ENCODE measurements at places on chromosomes 12 and 14.
A peak's percentile ranks its signal among the peaks of the same experiment; 100 is the strongest.

GRCh38 chr12:95962222-95962621 is 19.1 kb downstream of the AMDHD1 start:
- no peak for DNase-seq

DNA sequence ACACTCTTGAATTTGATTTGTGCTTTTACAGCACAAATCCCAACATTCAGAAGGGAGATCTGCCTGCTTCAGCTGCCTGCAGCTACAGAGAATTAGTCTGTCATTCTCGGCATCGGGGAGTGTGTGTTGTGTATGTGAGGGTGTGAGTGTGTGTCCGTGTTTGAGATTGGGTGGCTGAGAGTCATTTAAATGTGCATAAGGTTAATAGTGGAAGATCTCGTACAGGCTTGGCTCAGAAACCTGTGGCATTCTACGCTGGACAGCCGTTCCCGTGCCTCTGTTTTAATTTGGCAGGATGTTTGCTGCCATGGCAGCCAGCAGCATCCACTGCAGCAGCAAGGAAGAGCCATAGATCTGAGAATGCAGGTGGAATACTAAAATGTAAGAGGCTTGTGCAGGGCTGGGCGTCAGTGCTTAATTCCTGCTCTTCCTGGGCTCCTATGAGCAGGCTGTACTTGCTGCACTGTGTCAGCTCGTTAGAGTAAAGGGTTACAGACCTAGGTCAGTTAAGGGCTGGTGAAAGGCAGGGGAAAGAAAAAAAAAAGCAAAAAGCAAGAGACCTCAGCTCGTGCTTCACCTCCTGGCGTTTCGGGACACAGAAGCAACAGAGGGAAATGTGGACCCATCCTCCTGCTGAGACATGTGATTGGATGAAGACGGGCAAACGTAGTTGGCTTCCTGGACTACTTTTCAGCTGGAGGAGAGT is 205.4 kb downstream of the NAV3 start:
- no peak for DNase-seq

DNA sequence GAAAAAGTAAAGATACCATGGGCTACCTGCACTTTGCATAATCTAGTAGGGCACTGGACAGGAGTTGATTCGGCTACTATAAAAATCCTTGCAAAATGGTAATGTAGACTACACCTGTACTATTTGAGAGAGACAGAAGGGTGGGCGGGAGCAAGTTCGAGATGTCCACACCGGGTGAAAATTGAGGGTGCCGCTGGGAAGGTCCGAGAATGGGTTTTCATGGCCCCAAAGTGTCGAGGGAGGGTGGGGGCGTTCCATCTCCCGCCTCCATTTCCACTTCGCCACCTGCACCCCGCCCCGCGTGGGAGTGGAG is 648 bp downstream of the SNX6 start:
- no peak for DNase-seq

DNA sequence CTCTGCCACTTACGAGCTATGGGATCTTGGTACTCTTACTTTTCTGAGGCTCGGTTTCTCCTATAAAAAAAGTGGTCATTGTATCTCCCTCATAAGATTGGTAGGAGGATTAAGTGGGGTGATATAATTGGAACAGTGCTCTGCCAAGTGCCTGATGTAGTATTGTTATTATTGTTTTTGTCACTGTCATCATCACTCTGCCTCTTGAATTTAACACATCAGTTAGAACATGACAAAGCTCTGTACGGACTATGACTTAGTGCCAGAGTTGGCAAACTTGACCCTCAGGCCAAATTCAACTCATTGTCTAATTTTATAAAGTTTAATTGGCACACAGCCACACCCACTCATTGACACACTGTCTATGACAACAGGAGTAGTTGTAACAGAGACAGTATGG is 229.0 kb upstream of the NOS1 start:
- DNase-seq: no peak

DNA sequence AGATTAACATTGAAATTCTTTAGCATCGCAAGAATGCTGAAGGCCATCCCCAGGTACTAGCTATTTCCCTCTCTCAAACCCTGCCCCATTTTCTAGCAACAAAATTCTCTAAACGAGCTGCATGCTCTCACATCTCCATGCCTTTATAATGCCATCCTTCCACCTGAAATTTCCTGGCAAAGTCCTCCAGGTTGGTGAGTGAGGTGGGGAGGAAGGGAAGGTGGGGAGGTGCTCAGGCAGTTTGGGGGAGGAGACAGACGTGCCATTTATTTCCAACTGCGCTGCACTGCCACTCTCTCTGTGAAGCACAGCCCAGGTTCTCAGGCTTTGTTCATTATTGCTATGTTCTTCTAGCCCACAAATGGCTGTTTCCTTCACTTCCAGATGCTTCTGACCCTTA is 208.4 kb downstream of the PAWR start:
- no peak for DNase-seq

GRCh38 chr12:95674631-95675030 is 115.9 kb downstream of the NTN4 start:
- no peak for DNase-seq

DNA sequence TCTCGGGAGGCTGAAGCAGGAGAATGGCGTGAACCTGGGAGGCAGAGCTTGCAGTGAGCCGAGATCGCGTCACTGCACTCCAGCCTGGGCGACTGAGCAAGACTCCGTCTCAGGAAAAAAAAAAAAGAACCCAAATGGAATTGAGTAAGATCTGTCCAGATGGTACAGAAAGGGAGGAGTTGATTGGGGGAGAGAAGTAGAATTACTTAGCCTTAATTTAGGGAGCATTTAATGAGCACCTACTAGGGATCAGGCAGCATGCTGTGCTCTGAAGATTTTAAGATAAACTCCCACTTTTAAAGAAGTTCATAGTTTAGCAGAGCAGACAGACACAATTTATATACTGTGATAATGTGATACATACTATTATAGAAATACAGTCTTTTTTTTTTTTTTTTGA is 4.5 kb downstream of the RAB5B start:
- no peak for DNase-seq

DNA sequence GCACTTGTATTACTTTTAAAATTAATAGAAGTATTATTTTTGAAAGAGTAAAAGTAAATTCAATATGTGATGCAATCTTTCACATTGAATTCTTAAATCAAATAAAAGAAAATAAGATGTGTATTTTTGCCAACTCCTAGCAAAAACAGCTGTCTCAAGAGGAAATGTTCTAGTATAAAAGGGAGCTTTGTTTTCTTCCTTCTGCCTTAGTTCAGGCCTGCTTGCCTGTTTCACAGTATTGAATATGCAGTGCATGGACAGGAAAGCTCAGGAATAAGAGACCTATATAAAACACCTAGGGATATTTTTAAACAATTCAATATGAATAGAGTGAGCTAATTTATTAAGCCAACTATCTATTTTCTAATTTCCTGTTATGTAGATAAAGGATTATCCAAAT is 294.8 kb upstream of the G2E3 start:
- DNase-seq: no peak

- DNase-seq: no peak
Measured at GRCh38 chr12:68410018-68410660, 78.0 kb upstream of the MDM1 start.

GRCh38 chr12:34356233-34356987 is 334.1 kb downstream of the ALG10 start:
- no peak for DNase-seq

DNA sequence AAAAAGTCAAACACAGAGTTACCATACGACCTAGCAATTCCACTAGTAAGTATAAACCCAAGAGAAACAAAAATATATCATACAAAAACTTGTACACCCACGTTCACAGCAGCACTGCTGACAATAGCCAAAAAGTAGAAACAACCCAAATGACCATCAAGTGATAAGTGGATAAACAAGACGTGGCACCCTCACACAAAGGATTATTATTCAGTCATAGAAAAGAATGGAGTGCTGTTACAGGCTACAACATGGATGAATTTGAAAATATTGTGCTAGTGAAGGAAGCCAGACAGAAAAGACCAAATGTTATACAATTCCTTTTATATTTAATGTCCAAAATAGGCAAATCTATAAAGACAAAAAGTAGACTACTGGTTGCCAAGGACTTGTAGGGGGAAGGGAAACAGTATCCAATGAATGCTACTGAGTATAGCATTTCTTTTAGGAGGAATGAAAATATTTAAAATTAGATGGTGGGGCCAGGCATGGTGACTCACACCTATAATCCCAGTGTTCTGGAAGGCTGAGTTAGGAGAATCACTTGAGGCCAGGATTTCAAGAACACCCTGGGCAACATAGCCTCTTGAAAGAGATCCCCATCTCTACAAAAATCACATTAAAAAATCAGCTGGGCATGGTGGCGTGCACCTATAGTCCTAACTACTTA is 41.9 kb downstream of the SPTLC2 start:
- DNase-seq: no peak

- no peak for DNase-seq
Measured at GRCh38 chr14:75150150-75150549, 23.3 kb upstream of the NEK9 start.

DNA sequence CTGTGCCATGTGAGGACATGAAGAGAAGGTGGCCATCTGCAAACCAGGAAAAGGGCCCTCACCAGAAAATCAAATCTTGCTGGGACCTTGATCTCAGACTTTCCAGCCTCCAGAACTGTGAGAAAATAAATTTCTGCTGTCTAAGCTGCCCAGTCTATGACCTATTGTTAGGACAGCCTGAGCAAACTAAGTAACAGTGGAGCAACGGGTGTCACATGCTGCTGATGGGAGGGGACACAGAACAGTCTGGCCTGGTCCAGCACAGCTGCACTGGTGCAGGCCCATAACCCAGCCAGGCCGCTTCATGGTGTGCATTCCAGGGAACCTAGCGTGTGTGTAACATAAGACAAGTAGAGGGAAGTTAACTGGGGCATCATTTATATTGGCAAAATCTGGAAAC is 42.1 kb downstream of the GRIP1 start:
- DNase-seq: no peak

GRCh38 chr12:117231750-117232149 is 41.5 kb upstream of the FBXO21 start:
- DNase-seq: no peak

DNA sequence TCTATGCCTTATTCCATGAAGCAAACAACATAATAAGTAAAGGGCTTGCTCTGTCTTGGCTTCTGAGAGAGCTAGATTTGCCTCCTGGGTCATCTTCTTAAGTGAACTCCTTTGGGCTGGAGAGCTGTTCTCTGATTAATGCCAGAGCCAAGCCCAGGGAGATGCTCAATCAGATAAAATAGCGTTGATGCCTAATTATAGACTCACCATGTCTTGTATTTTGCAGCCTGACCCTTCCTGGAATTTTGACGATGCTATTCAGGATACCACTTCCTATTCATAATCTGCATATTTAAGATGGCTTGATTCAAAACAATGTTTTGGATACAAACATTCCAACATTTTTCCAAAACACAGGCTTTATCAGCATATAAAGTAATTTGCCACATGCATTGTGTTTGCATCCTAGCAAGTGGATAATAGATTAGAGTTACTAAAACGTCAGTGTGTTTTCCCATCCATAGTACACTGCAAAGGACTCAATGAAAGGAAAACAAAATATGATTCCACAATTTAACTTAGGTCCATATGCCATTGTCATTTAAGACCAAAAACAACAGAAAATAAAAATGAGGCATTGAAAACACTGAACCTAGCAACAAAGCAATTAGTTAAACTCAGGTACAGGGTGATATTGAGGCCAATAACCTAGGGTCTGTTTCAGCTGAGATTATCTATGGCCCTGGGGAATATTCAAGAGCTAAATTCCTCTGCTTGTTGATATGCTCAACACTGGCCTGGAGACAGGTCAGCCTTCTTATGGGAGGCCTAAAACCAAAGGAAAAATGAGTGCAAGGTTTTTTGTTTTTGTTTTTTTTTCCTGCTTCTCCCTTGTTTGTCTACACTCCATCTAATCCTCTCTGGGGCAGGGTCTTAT is 184.2 kb upstream of the FOXN3 start:
- DNase-seq: no peak

GRCh38 chr12:103085541-103085940 is 128.1 kb downstream of the ASCL1 start:
- no peak for DNase-seq

DNA sequence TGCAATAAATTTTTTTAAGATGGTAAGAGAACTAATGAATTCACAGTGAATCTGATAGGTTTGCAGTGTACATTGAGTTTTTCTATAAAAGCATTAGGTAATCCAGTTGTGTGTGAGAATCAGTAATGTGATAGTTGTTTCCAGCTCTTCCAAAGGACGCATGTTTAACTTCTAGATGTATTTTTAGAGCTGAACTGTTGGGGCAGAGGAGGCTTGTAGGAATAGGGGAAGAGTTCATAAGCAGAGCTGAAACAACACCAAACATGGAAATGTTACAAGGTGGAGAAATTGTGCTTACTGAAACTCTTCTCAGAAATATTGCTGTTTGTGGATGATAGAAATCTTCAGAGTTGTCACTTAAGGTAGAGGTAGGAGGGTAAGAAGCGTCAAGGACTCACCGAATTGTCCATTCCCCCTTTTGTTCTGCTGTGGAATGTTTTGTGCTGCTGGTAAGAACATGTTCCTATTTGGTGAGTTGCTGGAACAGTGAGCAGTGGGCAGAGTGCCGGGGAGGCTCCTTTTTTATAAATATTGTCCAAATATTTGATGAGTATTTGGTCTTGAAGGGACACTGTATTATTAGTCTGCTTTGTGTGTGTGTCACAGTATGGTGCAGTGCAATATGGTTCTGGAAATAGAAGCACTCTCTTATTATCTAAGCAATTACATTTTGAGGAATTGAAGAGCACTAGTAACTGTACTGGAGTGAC is 76.7 kb downstream of the ANO6 start:
- DNase-seq: no peak

GRCh38 chr12:45669093-45669492 is 60.4 kb upstream of the ARID2 start:
- peak; percentile 36 for DNase-seq

DNA sequence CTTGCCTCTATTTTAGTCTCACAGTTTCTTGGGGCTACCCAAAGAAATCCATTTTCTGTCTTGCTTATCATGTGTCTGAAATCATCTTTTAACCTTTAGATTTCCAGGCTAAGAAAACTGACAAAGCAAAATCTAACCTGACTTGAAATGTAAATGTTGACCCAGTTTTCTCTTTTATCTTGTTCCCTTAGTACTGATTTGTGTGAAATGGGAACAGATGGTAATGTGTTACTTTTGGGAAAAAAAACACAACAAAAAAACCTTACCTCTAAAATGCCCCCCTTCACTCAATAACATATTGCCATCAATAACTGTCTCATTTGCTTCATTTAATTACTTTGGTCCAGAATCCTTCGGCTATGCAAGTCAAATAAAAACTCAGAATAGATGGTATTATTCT is 383.2 kb upstream of the DCN start:
- DNase-seq: no peak

DNA sequence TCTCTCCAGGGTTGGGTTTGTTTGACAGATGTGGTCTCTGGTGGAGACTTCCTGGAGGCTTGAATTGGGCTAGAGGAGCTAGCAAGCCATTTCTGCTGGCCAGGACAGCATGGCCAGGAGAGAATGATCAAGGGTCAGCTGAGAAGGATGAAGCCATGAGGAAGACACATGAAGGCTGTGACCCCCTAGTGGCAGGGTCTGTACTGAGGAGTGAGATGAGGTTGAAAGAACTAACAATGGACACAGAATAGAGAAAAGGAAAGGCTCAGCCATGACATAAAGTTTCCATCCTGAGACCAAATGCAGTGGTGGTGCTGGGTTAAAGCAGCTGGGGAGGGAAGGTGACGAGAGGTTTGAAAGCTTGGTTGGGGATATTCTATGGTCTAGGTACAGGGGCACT is 89.9 kb downstream of the NT5DC3 start:
- DNase-seq: no peak

GRCh38 chr14:51185754-51186153 is 54.3 kb upstream of the TMX1 start:
- no peak for DNase-seq

- no peak for DNase-seq
Measured at GRCh38 chr12:46108721-46109120, 118.3 kb upstream of the SCAF11 start.

- DNase-seq: no peak
Measured at GRCh38 chr12:9692909-9693308, 23.4 kb downstream of the CLEC2D start.
